NCI-H460 (cell line): ENCODE measurements at places on chromosomes 16 and 17. TPM values are rescaled to one million over a fixed set of nuclear protein-coding genes. Genes with fewer than 3 reads are reported as not detected.

The PYY gene
- total RNA-seq: not detected in 2 replicates

GRCh38 chr17:15650741-15651582, 31.5 kb upstream of the FBXW10B start:
- DNase-seq: no peak

GRCh38 chr16:12095275-12096156, 119.0 kb downstream of the SNX29 start:
- peak; percentile 44 for DNase-seq

GRCh38 chr17:80793421-80793820, 198.2 kb upstream of the CHMP6 start:
- no peak for DNase-seq

- DNase-seq: no peak
Observed at GRCh38 chr16:53899431-53899830, 195.5 kb downstream of the FTO start.
